ENCODE measurements at places on chromosomes 16 and 17. TPM values are rescaled to one million over a fixed set of nuclear protein-coding genes. Genes with fewer than 3 reads are reported as not detected.

The PFAS gene
- polyA plus RNA-seq: 18.5 TPM

GRCh38 chr16:77480681-77481315 lies 46.0 kb upstream of the ADAMTS18 start:
- DNase-seq: no peak

The BCAR1 gene
- polyA plus RNA-seq: 16.1 TPM

GRCh38 chr17:77433385-77434135 lies 292.8 kb downstream of the SEC14L1 start:
- no peak for DNase-seq

The HS3ST4 gene
- polyA plus RNA-seq: not detected

The CSH2 gene
- not detected for polyA plus RNA-seq

DNA sequence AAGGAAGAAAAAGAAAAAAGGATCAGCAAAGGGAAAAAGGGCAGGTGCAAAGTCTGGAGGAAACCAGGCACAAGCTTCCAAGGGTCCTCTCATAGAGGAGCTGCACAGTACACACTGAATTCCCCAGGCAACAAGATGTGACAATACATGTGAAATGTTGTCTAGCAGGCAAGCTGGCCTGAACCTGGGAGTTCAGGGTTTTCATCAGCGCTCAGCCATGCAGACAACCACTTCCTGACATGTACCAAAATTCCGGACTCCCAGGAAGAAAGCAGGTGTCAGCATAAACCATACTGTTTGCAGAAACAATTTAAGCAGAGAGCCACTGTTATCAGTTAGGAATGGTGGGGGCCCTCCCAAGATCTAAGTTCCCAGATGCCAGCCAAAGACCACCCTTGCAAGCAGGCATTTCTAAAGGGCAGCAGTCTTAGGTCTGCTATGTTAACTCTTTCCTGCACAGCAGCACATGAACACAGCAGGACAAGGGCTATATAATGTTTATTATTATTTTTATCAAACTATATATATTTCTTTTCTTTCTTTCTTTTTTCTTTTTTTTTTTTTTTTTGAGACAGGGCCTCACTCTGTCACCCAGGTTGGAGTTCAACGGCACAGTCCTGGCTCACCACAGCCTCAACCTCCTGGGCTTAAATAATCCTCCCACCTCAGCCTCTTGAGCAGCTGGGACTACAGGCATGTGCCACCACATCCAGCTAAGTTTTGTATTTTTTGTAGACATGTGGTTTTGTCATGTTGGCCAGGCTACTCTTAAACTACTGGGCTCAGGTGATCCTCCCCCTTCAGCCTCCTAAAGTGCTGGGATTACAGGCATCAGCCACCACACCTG lies 10.1 kb downstream of the TK2 start:
- no peak for DNase-seq

DNA sequence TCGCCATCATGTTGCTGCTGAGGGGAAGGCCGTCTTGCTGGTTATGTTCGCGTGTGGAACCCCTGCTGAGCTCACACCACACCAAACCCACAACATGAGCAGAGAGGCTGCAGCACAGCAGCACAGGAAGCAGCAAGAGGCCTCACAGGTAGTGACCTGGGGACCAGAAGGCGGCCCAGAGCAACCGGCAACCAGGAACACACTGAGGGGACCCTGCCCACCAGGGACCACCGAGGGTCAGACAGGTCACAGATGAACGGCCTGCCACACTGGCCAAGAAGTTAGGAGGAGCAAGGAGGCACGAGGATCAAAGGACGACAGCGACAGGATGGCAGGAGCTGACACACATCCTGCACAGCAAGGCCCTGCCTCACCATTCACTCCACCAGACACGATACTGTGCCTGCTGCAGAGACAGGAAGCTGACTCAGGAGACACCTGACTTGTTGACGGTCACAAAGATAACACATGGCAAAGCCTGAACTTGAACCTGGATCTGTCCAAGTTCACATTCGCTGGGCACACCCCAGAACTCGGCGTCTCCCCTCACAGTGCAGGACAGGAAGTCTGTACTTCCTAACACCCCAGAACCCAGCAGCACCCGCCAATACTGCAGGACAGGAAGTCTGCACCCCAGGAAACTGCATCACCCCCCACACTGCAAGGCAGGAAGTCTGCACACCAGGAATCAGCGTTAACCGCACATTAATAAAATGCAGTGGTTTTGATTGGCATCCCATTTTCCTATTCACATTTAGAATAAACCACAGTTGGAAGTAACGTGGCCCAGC lies 98.5 kb downstream of the ZNF778 start:
- DNase-seq: no peak

GRCh38 chr17:1082579-1082978 lies 85.7 kb downstream of the TIMM22 start:
- DNase-seq: no peak

GRCh38 chr17:27453471-27453870 lies 2.8 kb upstream of the KSR1 start:
- DNase-seq: no peak

GRCh38 chr17:36864827-36865430 lies 72.3 kb upstream of the LHX1 start:
- no peak for DNase-seq

The HERPUD1 gene
- 215 TPM for polyA plus RNA-seq
